ENCODE measurements at places on chromosomes 2 and 18.

- DNase-seq, result no peak
These were observed 24.0 kb upstream of the LOXHD1 start for GRCh38 chr18:46680784-46681695.

DNA sequence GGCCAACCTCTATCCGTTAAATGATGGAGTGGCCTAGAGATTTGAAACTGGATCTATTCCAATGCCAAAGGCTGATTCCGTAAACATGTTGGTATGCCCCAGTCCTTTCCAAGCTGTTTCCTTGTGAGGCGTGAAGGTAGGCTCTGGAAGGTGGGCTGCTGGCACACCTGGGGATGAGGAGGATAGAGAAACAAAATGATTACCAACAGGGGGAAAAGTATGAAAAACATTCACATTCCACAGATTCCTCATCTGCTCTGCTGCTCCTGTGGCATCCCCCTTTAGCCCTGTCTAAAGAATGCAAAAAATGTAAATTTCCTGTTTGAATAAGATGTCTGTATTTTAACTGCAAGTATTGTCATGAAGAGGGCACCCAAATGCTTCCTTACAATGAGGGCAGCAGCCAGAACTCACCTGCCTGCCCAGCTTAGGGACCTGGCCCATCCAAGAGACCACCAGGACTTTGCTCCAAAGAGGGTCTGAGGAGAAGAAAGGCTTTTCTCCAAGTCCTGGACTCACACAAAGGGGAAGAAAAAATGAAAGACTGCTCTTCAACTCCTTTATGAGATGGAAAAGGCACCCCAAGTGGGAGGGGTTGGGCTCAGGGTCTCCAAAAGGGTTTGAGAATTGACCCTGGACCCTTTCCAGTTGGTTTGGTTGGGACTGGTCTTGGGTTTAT, 132.3 kb upstream of the PELI1 start:
- no peak for DNase-seq

GRCh38 chr18:57333940-57334339, 18.4 kb upstream of the ST8SIA3 start:
- DNase-seq, result no peak

DNA sequence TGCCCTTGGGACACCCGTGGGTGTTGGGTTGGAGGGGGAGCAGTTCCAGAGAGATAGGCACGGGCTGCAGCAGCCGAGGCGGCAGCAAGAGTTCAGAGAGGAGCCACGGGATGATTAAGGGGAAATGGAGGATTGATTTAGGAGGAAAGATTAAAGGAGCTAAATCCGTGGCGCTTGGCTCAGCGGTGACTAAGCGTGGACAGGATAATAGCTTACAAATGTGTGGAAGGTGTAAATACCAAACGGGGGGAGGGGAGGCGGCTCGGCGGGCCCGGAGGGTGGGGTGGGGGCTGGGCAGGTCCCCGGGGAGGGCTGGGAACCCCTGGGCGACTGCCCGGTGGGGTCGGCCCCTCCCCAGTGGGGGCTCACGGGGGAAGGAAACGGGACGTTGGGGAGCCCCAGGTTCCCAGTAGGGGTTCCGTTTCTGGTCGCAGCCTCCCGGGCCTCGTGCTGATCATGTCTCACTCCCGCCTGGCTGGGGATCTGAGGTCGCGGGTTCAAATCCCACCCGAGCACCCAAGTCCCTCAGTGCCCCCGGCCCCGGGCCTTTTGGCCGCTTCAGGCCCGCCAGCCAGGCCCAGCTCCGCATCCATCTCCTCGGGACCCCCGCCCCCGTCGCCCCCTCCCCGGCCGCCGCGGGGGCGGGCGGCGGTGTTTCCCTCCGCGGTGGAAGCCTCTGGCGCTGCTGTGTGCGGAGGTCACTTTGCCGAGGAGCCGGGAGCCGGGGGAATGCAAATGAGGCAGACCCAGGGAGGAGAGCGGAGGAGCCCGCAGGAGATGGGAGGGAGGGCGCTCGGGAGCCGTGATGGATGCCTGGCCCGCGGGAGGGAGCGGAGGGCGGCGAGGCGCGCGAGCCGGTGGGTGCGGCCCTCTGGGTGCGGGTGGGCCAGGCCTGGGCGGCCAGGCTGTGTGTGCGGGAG, 8.1 kb downstream of the ASIC4 start:
- DNase-seq, result no peak

- DNase-seq, result no peak
These were observed 7.9 kb upstream of the CRYBA2 start for GRCh38 chr2:219001100-219001576.

DNA sequence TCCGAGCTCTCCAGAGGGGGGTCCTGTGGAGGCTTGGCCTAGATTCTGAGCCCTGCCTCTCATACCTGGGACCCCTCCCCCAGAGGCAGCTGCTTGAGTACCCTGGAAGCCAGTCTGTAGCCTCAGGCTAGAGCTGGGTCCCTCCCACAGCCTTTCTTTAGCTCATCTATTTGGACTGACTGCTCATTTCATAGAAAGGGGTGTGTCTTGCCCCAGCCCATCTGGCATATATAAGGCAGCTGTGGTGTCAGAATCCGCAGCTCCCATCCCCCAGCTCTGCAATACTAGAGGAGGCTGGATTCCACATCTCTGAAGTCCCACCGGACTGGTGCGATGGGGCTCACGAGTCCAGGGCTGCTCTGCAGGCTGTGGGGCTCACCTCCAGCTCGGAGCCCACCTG, 26.1 kb downstream of the MPHOSPH10 start:
- no peak for DNase-seq

DNA sequence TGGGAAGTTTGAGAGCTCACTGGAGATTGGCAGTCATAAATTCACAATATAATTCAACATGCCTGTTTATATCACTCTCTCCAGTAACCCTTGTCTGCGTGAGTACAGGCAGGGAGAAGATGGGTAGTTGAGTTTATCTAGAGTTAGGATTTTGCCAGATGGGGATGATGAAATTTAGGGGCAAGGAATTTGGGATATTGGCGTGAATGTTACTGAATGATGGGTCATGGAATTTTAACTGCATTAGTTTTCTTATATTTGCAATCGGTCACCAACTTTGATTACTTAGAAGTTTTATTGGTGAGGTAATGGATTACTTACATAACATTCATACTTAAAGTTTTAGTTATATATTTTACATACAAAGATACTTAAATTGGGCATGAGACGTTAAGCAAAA, 35.1 kb downstream of the SANBR start:
- no peak for DNase-seq

GRCh38 chr18:45627204-45627526, 11.9 kb downstream of the SLC14A2 start:
- no peak for DNase-seq

DNA sequence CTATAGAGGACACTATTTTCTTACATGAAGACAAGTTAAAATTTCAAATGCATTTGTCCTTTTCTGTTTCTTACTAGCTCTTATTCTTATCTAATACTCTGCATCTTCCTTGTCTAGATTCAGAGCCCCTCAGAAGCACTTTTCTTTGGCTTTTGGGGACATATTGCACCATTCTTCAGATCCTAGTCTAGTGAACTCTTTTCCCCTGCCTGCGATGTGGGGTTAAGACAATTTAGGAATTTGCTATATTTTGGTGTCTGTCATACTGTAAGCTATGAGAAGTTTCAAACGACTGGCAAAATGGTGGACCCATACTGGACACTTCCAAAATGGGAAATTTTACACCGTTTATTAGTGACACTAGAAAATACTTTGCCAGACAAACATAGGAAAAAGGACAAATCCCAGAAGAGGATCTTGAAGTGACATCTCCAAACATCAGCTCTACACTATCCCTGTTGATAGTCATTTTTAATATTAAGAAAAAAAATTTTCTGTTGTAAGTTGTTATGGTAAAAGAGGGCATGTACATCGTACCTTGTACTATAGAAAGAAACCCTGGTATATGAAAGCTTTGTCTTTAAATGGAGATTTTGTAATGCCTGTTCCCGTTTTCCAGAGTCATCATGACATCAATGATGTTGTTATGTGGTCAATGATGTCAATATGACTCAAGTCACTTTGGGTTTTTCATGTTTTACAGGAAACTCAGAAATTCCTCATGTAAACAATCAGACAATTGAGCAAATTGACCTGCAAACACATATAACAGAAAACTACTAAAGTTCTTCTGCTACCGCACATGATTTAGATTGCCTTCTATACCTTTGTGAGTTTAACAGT, 4.4 kb upstream of the KYNU start:
- no peak for DNase-seq

Data from activated naive CD4-positive, alpha-beta T cell treated with anti-CD3 and anti-CD28 coated beads, Interleukin-2, amount 10 ng/mL, durations not matched to agents 7 days and 5 days (primary cell).